ENCODE measurements at places on chromosomes 2 and 18.

- no peak for DNase-seq
Observed at GRCh38 chr2:188557081-188557480, 265.4 kb downstream of the GULP1 start.

DNA sequence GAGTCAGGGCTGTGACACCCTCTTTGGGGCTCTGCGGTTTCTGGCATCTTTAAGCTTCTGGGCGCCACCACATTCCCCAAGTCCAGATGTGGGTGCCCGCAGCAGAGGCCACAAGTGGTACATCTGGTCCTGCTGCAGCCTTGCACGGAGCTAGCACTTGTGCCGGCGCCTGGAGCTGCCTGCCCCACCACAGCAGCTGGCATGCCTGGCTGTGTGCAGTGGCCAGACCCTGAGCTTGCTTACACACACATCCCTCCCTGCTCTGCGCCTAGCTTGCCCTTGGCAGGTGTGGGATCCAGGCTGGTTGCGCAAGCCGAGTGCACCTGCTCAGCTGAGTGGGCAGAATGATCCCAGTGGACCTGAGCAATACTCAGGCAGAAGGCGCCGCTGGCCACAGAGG lies 27.3 kb downstream of the SLC4A10 start:
- no peak for DNase-seq

DNA sequence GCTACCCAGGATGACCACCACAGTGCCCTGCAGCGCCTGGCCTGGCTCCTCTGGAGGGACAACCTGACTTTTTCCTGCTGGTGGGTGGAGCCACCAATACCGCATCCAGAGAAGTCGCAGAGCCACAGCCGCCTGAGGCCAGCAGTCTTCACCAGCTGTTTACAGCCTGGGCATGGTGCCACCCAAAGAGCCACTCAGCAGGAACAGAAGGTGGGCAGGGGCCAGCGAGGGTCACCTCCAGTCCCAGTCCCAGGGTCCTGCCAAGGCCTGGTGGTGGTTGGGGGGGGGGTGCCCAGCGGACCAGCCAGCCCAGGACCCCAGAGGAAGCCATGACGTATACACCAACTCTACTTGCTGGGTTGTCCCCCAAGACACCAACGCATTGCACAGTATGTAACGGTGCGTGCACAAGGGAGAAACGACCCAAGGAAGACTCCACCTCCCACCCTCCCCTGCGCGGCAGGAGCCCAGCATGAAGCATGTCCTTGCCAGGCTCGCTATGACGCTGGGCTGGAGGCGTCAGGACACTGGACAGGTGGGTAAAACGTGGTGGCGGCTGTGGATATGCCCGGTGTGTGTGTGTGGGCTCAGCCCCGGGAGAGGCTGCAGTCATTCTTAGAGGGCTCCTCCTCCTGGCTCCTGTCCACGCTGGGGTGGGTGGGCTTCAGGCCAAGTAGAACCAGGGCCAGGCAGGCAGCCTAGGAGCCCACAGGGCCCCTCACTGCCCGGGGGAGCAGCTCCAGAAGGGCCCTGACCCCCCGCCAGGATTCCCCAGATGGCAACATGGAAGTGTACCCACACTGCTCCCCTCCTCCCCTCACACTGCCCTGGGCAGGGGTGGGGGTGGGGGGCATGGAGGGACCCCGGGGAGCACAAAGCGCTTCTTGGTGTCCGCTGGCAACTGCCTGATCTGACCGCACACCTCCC lies 49.3 kb downstream of the HS6ST1 start:
- DNase-seq = no peak

GRCh38 chr2:148552675-148553331 lies 91.7 kb upstream of the EPC2 start:
- no peak for DNase-seq

GRCh38 chr2:99035920-99036319 lies 99.9 kb upstream of the CRACDL start:
- no peak for DNase-seq

DNA sequence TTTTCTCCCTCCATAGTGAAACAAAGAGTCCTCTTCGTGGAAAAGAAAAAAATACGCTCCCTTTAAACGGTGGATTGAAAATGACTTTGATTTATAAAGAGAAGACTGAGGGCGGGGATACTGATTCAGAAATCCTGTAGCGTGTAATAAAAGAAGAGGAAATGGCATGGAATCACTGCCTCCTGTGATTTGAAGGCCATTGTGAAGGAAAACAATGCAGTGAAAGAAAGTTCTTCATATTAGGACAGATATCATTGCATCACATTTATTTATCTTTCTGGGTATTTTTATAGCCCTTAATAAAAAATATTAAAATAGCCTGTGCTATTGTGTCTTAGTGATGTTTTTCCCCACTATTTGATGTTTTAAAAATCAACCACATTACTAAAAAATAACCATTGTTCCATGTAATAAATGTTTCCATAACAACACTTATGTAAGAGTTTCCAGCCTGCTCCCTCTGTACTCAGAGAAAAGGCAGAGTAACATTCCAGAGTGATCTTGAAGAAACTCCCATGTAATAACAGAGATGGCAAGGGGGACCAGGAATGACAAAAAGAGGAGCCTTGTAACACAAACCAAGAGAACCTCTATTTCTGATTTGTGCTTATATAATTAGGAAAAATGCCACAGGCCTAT lies 8.0 kb downstream of the MRPL33 start:
- DNase-seq = peak; percentile 78

- no peak for DNase-seq
Observed at GRCh38 chr2:16478434-16479210, 187.0 kb downstream of the CYRIA start.

DNA sequence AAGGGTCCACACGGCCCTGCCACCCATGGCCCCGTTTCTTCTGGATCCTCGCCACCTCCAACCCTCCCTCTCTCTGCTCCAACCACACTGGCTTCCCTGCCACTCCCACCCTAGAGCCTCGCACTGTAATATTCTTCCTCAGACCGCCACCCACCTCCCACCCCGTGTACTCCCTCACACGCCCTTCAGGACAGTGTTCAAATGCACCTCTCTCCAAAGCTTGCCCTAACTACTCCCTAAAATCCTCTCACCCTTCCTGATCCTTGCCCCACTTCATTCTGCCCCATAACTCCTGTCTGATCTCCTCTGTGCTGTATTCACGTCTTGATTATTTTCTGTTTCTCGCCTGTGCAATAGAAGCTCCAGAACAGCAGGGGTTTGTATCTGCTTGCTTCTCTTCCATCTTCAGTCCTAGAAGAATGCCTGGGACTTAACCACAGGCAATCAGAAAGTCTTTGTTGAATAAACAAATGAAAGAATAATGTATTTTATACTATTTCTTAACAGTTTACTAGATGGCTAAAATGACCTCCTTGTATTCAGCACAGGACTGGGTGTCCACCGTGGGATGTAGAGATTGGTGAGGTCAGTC lies 25.5 kb downstream of the EPB41L3 start:
- no peak for DNase-seq

DNA sequence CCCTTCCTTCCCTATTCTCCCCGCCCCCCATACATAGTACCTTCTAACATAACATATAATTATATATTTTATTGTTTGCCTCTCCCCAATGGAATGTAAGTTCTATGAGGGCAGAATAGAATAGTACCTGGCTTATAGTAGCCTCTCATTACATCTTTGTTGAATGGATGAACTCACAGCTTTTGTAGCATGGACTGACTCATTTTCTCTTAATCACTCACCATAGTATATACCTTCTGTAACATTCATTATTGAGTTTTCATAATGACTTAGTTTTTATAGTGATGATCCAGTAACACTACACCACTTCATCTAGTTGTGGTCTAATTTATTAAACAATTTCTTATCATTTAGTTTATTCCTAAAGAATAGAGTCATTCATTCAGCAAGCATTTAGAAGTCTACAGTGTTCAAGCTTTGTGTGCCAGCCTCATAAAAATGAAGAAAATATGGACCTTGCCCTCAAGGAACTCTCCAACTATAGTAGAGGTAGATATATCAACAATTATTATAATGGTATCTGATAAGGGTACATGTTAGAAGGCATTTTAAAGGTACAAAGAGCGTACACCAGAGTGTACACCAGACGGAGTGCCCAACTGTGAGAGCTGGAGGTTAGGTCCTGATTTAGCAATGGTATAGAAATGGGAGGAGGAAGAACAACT lies 31.1 kb downstream of the NCOA1 start:
- DNase-seq = no peak

DNA sequence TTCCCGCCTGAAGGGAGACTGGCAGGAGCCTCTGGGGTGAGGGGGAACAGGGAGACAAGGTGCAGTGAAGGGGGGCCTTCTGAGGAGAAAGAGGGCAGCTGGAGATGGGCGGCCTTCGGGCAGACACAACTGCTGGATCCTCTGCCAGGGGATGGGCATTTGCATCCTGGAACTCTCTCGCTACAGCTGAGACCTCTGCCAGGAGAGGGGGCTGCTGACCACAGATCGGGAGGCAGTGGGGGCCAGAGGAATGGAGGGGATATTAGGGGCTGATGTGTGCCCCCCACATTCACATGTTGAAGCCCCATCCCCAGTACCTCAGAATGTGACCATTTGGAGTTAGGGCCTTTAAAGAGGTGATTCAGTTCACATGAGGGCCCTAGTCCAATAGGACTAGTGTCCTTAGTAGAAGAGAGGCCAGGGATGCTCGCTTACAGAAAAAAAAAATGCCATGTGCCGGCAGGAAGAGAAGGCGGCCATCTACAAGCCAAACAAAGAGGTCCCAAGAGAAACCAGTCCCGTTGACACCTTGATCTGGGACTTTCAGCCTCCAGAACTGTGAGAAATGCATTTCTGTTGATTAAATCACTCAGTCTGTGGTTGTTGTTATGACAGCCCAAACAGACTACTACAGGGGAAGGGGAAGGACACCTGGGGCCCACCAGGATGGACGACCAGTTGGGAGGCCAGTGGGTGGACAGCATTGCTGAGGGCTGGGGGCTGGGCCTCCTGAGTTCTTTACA lies 50.0 kb downstream of the TRABD2A start:
- no peak for DNase-seq
